AG04450 (cell line): ENCODE measurements at places on chromosomes 2 and 18. TPM values are rescaled to one million over a fixed set of nuclear protein-coding genes. Genes with fewer than 3 reads are reported as not detected.

DNA sequence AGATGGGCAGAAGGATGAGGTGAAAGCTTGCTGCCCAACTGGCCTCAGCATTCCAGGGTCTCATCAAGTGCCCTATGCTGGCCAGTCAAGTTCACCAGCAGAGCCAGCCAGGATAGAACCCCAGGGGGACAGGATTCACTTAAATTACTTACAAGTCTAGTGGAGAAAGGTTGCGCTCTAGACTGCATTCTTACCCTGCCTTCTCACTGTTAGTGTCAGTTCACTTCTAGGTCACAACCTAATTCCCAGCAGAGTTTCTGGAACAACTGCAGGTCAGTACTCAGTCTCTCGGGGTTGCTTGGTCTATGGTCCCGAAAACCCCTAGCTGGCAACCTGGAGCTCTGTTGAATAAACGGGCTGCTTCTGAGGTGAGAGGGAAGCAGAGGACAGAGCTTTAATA, 32.9 kb upstream of the GALNT14 start:
- no peak for DNase-seq

- no peak for DNase-seq
These were observed 237.9 kb downstream of the TPGS2 start for GRCh38 chr18:36590621-36591580.

- DNase-seq, result peak; percentile 30
These were observed 114.0 kb downstream of the NOL10 start for GRCh38 chr2:10575609-10576280.

GRCh38 chr18:49243391-49243790, 217.1 kb downstream of the DYM start:
- DNase-seq, result no peak

The DSC2 gene
- polyA plus RNA-seq, result not detected in 2 replicates

The CFAP53 gene
- 0.24 and 0.26 TPM in 2 replicates for polyA plus RNA-seq
